ENCODE measurements at places on chromosomes 5 and 9. TPM values are rescaled to one million over a fixed set of nuclear protein-coding genes. Genes with fewer than 3 reads are reported as not detected.

PHYHD1 gene
- total RNA-seq: 23.2 TPM

GAPVD1 gene
- 73.8 TPM for total RNA-seq

GFRA3 gene
- total RNA-seq: not detected

CD274 gene
- 0.90 TPM for total RNA-seq

TXNDC8 gene
- total RNA-seq: not detected

DNA sequence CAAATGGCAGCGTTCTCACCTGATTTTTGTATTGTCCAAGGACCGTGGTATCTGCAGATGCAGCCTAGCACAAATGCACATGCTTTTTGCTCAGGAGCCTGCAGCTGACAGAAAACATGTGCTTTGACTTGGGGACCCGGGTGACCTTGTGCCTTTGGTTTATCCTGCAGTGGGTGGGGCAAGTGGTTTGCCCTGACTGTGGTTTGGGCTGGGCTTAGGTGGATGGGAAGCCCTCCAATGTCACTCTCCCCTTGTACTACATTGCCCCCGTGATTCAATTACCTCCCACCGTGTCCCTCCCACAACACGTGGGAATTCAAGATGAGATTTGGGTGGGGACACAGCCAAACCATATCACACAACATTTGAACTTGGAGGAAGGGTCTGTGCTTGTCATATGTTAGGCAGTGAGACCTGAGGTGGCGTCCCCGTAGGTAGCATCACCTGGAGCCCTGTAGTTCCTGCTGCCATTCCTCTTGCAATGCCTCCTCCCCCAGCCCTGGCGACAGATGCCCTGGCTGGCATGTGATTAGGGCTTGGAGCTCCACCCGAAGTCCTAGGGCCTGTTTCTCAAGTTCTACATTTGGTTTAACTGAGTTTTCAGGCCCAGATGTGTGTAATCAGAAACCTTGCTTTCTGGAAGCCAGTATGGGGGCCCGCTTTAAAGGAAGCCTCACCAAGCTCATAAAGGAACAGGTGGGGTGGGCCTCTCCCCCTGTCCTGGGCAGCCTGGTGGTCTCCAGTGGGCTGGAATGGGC lies 2.1 kb downstream of the ANKRD33B start:
- no peak for DNase-seq

- no peak for DNase-seq
Observed at GRCh38 chr5:32506201-32506661, 61.7 kb upstream of the ZFR start.

DNA sequence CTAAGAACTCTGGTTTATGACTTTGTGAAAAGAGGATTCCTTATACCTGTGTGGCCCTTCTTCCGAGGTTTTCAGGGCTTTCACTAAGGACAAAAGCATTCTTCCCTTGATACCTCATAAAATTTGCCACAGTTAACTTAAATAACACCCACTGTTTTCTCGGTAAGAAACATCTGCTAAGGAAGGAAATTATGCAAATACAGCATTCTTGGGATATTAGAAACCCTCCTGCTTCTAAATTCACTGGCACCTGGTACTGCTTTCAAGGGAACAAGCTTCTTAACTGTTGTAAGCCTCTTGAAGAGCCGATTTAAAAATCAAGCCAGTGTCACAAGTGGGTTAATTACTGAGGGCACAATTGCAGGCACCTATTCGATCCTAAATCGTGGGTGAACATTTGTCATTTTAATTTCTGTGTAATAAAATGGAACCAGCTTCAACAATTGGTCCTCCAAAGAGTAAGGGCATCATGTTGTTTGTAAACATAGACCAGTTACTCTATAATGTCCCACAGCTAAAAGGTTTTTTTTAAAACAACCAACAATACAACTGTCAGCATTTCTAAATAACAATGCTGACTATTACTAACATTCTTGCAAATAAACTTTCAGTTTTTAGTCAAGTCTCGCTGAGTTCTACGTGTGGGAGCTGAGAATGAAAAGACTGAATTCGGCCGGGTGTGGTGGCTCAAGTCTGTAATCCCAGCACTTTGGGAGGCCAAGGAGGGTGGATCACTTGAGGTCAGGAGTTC lies 26.6 kb downstream of the AK3 start:
- no peak for DNase-seq

Measured in uterus (tissue), 4 donors.